ENCODE measurements at places on chromosomes 4 and X.

DNA sequence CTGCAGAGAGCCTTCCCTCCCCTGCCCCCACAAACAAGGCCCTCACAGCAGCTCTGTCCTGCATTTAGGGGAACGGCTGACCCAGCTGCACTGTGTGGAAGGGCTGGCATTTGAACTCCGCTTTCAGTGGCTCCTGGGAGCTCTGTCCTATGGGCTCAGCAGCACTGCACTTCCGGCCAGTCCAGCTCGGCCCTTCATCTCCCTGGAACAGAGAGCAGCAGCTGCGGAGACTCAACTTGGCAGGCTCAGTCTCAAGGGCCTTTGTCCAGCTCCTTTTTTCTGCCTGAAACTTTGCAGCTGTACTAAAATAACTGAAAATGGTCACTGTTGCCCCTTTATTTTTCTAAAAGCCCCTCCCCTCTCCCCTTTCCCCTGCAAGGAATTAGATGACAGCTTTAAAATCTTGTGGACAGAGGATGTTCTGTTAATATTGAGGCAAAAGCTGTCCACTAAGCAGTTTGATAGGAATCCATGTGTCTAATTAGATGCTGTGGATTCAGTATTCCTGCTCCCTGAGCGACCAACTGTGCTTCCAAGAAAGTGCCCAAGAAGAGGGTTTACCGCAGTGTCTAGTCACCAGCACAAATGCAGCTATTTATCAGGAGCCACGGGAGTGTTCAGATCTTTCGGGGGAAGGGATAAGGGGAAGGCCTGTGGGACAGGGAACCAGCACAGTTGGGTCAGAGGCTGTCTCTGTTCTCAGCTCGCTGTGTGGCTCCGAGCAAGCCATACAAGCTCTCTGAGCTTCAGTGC lies 133.1 kb downstream of the AFAP1 start:
- no peak for DNase-seq

DNA sequence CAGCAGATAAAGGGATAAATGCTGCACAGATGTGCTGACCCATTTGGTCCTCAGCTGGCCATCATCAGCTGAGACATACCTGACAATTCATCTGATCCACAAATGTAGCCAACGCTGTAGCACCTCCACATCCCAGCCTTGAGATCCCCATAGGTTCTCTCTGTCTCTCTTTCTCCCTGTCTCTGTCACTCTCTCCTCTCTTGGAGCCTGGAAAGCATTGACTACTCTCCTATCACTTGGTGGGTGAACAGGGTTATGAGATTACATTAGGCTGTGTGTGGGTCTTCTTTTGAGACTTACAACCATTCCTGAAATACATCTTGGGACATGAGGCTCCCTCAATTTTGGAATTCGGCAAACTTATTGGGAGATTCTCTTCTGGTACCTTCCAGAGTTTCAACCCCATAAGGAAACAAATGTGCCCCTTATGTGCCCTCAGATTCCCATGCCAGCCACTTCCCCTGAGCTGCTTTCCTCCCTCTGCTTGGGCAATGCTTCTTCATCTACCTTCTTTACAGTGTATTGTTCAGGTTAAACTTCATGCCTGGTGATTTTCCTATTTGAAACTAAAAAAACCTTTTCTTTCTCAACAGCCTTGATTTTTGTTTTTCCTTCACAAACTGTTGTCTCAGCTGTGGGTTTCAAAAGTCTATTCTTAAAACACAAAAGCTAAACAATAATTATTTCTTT lies 29.1 kb upstream of the FGF2 start:
- no peak for DNase-seq

DNA sequence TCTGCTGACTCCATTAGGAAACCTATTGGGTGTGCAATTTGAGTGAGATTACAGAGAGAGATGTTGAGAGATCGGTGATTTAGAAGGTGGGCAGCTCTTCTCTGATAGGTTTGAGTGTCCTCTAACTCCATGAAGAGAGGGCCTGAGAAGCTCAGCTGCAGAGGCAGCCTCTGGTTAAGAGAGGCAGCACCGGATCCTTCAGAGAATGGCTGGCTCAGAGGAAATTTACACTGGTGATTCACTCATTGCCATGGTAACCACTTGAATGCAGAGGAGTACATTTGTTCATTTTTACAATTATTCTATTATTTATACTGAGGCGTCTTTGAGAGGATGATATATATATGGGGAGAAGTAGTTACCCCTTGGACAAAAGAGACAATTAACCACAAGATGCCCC lies 171.7 kb downstream of the PDGFRA start:
- no peak for DNase-seq

DNA sequence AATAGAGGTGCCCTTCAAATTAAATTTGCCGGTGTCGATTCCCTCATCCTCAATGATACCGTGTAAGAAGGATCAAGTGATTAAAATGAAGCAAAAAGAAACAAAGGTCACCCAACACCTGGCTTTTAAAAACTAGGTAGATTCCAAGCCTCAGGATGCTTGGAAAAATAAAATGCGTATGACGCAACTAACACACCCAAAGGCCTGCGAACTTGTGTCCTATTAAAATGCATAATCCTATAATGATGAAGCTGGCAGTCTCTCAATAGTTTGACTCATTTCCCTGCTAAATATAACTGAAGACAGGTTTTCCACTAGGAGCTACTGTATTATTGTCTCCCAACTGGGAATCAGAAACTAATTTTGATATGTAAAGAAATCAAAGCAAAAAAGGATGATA lies 263.2 kb downstream of the DHX15 start:
- DNase-seq = no peak

DNA sequence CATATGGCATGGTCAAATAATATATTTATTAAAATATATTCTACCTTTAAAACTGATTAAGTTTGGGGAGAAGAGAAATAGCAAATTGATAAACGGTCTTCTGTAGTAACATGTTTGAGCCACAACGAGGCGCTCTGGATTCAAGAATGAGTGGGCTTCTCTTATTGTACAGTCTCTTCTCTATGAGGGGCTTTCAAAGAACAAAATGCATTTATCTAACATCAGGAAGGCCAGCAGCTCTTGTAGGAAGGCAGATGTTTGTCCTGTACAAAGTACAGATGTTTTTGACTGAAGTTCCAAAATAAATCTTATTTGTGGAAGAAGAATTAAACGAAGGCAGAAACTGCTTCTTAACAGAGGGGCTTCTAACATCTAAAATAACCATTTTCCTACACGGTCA lies 153.6 kb downstream of the RASL11B start:
- DNase-seq = peak; percentile 34

- no peak for DNase-seq
Observed at GRCh38 chr4:74114234-74114633, 15.2 kb upstream of the CXCL2 start.

- DNase-seq = no peak
Observed at GRCh38 chr4:17771284-17771908, 10.0 kb downstream of the FAM184B start.

GRCh38 chrX:93585661-93586060 lies 87.7 kb downstream of the NAP1L3 start:
- no peak for DNase-seq

DNA sequence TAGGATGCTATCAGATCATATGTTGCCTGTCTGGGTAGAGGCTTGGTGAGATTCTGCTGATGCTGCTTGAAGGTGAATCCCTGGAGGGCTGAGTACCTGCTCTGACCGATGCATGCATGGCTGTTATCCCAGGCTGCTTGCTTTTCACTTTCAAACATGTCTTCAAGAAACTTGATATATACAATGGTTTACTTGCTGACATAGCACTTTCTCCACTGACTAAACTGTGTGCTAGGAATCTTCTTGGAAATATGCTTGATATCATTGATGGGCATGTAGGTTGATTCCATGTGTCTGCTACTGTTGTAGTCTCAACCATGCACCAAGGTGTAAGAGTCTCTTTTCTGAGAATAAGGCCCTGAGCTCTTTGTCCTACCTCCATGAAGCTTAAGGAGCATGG lies 79.6 kb upstream of the WDR1 start:
- DNase-seq = no peak

DNA sequence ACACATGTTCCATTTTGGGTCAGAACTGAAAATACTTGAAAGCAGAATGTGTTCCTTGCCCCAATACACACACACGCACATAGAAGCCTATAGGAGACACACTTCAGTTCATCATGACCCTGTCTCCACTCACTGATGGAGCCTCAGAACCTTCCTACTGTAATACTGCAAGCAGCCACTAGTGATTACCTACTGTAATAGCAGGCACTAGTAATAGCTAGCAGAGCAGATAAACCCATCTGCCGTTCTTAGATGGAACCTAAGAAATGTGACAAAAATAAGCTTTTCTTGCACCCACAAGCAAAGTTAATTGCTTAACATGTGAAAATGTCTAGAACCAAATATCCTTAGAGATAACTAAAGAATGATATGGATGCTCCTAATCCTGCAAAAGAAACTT lies 13.6 kb downstream of the AMTN start:
- no peak for DNase-seq

- DNase-seq = no peak
Observed at GRCh38 chrX:28303486-28303885, 283.8 kb upstream of the IL1RAPL1 start.

- no peak for DNase-seq
Observed at GRCh38 chr4:1169171-1169671, 3.2 kb downstream of the SPON2 start.

DNA sequence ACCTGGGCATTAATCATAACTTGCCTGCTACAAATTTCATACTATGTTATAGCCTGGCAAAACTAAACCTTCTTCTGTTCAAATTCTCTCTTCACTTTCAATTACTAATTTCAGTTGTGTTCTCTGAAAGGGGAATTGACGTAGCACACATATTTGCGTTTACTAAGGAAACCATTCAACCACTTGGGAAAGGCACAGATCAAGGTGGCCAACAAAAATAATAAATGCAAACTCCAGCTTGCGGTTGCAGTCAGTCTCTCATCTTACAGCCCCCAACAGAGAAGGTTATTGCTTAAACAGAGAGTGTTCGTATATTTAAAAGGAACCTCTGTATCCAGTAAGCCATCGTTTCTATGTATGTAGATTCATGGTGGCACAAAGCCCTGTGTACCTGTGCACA lies 4.0 kb downstream of the SRPX start:
- DNase-seq = no peak

DNA sequence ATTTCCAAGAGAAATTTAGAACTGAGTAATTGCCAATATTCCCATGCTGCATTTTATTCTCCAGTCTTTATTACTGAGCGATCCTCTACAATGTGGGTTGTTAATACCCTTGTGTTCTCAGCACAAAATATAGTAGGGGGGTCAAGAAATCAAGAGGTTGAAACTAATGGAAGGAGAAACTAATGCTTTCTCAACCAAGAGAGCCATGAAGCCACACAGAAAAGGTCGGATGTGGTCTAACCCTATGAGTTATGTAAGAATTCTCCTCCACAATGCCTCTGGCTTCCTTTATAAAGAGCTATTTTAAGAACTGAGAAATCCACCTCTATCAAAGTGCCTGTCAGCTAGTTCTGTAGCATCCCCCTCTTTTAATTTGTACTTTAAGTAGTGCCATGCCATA lies 268.5 kb downstream of the CHIC1 start:
- no peak for DNase-seq

GRCh38 chr4:180436361-180436760 lies 1806.8 kb upstream of the TENM3 start:
- no peak for DNase-seq

- DNase-seq = no peak
Observed at GRCh38 chrX:410296-410695, 23.6 kb upstream of the PPP2R3B start.

- no peak for DNase-seq
Observed at GRCh38 chrX:41240509-41240908, 93.5 kb upstream of the DDX3X start.

DNA sequence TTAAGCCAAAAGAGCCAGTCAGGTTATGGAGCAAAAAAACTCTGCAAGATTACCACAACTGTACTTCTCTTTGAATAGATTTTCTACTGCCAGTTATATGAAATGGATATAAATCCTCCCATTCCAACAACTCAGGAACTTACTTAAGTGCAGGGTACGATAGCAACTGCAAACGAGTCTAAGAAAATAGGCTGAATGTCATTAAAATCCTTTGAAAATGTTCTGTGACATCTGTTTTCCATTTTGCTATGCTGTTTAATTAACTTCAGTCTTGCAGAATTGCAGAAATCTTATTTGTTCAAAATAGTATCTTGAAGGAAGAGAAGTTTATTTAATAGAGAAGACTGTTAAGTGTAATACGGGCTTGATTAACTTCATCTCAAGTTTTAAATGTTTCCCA lies 243.8 kb downstream of the PALLD start:
- DNase-seq = no peak

- no peak for DNase-seq
Observed at GRCh38 chrX:7242613-7243012, 94.7 kb upstream of the PUDP start.

- peak; percentile 95 for DNase-seq
Observed at GRCh38 chr4:78222575-78223186, 165.6 kb downstream of the FRAS1 start.

DNA sequence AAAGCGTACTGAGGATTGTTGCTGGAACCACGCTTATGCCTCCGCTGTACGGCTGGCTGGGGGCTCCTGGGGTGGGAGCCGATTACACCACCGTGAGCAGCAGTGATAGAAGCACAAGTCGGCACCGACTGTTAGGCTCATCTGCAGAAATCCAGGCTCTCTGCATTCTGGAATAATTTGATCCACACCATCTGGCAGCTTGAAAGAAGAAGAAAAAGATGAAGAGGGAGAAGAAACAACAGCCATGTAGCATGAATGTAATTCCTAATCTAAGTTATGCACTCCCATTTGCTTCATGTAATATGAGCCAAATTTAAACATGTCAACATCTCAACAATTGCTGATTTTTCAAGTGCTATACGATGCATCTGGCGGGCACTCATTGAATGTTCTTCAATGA lies 84.6 kb upstream of the DHX15 start:
- DNase-seq = peak; percentile 6

DNA sequence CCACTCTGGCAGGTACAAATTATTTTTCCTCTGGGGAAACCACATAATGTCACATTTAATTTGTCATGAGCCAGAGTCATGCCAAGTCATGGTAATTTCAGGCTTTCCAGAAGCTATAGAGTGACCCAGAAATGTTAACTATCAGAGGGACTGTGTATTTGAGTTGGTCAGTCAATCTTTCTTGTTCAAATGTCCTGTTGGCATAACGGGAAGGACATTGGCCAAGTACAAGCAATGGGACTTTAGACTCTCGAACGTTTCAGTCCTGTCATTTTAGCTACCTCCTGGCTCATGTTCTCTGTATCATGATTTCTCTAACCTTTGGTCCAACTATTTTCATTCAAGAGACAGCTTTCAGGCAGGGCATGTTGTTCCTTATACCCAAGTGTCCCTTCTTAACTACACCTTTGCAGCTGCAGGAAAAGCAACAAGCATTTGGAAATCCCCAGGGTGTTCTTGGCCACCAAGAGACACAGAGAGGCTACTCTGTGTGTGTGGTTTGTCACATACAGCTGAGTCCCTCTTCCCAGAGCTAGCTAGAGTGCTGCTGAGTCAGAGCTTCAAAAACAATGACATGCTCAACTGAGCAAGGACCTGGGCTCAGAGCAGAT lies 142.6 kb downstream of the EGF start:
- DNase-seq = no peak

DNA sequence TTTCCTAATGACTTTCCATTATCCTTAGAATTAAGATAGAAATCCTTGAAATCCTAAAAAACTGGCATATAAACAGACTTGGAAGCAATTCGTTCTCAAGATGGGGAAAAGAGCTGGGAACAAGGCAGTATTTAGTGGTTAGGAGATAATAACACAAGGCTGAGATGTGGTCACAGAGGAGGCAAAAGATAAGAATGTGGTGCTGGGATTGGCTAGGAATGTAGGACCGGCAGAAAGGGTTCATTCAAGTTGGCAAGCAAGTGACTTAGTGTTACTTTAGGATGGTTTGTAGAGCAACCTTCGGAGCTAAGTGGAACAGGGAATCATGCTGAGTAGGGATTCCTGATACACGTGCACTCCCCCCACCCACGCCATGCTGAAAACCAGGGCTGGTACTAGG lies 121.9 kb upstream of the RPS6KA3 start:
- no peak for DNase-seq

Data from NCI-H1092 treated with DMSO at 0.1 percent for 48 hours (cell line).